ENCODE measurements at places on chromosomes 3 and 15. TPM values are rescaled to one million over a fixed set of nuclear protein-coding genes. Genes with fewer than 3 reads are reported as not detected.
A peak's percentile ranks its signal among the peaks of the same experiment; 100 is the strongest.

DZIP1L gene
- total RNA-seq = 32.7 TPM

DNA sequence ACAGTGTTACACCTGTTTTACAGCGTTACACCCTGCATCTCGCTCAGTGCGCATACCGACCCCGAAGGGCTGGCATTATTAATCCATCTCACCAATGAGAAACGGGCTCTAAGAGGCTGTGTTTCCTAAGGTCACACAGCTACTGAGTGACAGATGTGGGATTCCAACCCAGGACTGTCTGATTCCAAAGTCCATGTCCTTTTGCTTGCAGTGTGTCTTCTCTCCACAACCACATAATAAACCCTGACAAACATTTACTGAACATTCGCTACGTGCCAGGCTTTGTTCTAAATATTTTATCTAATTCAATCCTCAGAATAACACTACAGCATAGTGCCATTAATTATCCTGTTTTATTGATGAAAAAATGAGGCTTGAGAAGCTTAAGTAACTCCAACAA lies 79.1 kb downstream of the RAB11A start:
- DNase-seq = no peak

GRCh38 chr3:184145111-184145524 lies 10.0 kb downstream of the EIF2B5 start:
- DNase-seq = no peak

DNA sequence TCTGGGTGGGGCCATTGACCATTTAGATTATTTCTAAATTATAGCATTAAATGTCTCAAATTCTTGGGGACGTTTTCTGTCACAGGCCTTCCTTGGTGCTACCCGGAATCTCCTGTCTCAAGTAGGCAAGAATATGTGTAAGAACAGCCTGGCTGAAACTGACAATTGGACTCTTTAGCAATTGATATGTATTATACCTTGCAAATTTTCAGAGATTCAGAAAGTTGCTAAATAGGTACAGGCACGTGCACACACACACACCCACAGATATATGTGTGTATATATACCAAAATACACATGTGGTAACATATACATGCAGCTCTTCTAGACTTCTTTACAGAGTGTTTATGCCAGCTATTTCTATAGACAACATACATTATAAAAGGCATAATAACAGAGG lies 213.2 kb upstream of the NR2E3 start:
- DNase-seq = no peak

FAM174B gene
- total RNA-seq = 208 TPM

DNA sequence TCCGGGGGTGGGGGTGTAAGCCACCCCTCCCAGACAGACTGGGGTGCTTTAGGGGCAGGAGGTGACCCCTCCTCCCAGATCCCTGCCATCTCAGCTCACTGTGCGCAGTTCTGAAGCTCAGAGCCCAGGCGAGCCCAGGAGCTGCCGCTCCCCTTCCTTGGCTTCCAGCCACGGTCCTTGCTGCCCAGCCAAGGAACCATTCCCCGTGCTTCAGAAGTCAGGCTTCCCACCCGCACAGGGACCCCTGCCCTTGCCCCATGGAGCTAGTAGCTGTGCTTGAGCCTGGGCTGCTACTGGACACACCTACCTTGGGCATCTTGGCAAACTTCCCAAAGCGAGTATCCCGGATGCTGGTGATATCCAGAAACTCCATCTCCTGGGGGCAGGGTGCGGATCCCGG lies 4.8 kb downstream of the PLCB2 start:
- DNase-seq = no peak

DNAH12 gene
- 0.70 TPM for total RNA-seq

DNA sequence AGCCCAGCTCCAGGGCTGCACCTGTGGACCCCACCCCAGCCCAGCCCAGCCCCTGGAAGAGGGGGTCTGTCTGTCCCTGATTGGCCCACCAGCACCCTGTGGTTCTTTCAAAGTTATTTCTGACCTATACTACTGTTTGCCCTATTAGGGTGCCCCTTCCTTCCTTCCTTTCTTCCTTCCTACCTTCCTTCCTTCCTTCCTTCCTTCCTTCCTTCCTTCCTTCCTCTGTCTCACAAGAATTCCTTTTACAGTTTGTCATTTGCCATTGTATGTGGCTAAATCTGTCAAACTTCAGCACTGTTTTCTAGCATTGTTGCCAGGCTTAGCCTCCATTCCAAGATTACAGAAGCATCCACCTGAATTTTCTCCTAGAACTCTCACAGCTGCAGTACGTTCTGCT lies 66.9 kb downstream of the KLF15 start:
- no peak for DNase-seq

DNA sequence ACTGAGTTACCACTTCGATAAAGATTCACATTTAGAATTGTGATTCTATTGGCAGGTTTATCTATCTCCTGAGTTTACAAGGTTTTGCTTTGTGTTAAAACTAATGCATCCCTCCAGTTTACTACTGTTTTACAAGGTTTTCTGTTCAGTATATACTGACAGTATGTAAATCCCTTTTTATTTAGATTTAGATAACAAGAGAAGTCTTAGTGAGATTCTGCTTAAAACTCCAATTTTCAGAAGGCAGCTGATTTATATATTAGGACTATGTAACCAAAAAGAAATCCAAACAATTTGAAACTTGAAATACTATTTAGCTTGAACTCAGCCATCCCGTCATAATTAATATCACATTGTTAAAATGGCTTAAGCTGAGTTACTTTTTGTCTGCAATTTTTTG lies 619.2 kb downstream of the NAALADL2 start:
- DNase-seq = no peak

GRCh38 chr3:177150970-177151627 lies 46.2 kb downstream of the TBL1XR1 start:
- no peak for DNase-seq

TLR9 gene
- 0.26 TPM for total RNA-seq

GRCh38 chr3:139835830-139836683 lies 98.9 kb upstream of the CLSTN2 start:
- no peak for DNase-seq

- peak; percentile 50 for DNase-seq
Measured at GRCh38 chr15:49645941-49646340, 25.1 kb downstream of the DTWD1 start.

DNA sequence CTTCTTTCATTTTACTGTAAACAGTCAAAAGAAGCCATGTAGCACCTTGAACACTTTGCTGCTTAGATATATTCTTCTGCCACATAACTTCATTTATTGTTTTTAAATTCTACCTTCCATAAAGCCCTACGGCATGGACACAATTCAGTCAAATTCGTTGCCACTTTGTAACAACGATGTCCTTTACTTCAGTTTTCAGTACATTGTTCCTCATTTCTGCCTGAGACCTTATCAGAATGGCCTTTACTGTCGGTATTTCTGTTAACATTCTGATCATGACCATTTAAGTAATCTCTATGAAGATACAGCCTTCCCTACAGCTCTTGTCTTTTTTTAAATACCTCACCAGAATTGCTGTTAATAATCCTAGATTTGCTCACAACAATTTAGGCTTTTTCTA lies 466.9 kb downstream of the NAALADL2 start:
- no peak for DNase-seq

MYO5C gene
- total RNA-seq = 56.3 TPM

ALPK3 gene
- 9.7 TPM for total RNA-seq

Data from ureter (tissue), 1 donor.